ENCODE measurements at places on chromosomes 16 and 17.

GRCh38 chr16:28301154-28301553, 8.8 kb downstream of the SBK1 start:
- no peak for DNase-seq

- no peak for DNase-seq
Measured at GRCh38 chr16:16083421-16084156, 134.2 kb downstream of the ABCC1 start.

GRCh38 chr16:57730771-57731730, 4.5 kb upstream of the KATNB1 start:
- DNase-seq: no peak

- DNase-seq: no peak
Measured at GRCh38 chr16:21223787-21224186, 9.7 kb upstream of the ANKS4B start.

DNA sequence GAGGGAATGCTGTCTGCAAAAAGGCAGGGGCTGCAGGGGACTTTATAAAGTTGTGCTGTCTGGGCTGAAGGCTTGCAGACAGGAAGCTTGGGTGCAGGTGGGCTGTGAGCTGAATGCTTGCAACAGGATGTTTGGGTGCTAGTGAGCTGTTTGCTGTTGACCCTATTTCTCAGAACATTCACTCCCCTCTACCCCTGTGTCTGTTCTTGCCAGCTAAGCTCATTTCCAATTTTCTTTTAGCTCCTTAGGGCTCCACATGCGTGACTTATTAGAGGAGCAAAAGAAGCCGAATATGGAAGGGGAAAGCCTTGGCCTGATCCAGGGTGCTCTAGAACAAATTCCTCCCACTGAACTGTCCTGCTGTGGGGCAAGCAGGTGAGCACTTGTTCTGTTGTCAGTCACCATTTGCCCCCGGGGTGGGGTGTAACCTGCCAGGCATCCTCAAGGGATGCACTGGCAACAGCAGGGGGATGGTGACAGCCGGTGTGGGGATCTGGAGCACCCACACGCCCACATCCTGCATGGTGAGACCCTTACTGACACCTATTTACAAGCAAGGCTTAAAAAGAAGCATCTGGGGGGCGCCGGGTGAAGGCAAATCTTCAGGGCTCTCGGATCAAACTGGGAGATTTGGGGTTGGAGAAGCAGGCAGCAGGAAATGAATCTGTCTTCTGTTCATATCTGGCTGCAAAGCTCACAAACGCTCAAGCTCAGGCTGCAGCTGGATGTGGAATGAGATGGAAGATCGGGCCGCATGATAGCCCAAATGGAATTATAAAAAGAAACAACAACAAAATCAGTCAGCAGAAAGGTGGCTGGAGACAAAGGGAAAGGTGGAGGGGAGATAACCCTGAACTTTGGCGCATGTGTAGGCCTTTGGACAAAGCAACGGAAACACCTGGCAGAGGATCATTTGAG, 21.1 kb upstream of the NUP93 start:
- DNase-seq: no peak
